ENCODE measurements at places on chromosomes 13 and 19.

DNA sequence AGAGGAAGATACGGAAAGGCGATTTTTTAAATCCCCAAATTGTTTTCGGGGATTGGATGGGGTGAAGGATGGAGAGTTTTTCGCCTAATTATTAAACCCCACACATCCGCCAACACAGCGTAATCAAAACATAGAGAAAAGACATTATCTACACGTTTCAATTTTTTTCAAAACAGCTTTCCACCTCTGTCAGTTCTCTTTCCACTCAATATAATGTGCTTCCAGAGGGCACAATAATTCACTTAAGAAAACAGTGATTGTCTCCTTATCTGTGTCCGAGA, 435 bp upstream of the OBI1 start:
- no peak for DNase-seq

DNA sequence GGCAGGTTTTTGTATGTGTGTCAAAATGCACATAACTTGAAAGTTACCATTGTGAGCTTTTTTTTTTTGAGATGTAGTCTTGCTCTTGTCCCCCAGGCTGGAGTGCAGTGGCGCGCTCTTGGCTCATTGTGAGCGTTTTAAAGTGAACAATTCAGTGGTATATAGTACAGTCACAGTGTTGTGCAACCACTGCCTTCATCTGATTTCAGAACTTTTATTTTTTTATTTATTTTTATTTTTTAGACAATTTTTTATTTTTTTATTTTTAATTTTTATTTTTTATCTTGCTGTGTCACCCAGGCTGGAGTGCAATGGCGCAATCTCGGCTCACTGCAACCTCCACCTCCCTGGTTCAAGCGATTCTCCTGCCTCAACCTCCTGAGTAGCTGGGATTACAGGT, 15.0 kb downstream of the SLC25A42 start:
- DNase-seq, result no peak

DNA sequence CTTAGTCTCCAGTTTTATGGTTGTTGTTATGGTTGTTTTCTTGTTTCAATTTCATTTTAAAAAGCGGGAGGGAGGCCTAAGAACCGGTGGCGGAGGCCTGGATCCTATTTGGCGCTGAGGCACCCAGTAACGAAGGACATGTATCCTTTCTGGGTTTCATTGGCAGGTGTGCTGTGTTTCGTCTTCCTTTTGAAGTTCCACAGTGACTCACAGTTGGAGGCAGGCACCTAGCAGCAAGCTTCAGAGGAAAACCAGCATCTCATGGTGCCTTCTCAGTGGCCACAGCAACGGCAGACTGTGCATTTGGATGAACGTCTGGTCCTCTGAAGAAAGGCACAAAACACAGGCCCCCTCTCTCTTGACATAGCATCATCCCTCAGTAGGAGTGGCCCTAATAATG, 697.2 kb downstream of the EFNB2 start:
- no peak for DNase-seq

- DNase-seq, result no peak
Measured at GRCh38 chr13:29474991-29475390, 120.5 kb downstream of the SLC7A1 start.

GRCh38 chr19:45599286-45599685, 2.7 kb downstream of the GPR4 start:
- no peak for DNase-seq

DNA sequence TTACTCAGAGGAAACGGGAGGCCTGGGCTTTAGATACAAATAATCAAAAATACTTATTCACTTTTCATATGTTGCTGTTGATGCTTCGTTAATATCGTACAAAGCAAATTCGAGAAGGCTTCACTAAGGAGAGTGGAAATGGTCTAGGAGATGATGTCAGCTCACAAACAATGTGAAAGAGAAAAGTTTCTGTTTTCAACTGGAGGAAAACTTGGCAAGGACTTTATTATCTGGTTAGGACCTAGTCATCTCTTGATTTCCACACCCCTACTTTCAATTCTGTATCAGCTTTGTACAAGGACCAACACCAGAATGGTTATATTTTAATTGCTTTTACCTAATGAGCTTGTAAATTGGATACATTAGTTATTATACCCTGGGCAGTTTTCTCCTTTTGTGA, 88.0 kb downstream of the SLC10A2 start:
- DNase-seq, result no peak

DNA sequence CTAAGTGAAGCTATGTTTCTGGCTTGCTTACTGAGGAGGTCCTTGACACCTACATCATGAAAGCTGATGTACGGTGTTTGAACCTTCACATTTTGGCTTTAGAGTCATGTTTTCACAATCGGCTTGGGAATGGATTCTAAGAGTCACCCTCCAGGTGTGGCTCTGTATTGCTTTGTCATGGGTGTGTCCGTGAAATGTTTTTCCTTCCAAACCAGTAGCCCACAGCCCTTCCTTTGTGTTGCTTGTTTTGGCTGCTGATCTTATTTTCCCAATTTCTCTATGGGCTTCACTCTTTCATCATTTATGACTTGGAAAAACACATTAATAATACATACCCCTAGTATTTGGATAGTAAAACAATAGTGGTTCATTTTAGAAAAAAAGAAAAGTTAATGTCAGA, 240.6 kb downstream of the GGACT start:
- DNase-seq, result no peak

DNA sequence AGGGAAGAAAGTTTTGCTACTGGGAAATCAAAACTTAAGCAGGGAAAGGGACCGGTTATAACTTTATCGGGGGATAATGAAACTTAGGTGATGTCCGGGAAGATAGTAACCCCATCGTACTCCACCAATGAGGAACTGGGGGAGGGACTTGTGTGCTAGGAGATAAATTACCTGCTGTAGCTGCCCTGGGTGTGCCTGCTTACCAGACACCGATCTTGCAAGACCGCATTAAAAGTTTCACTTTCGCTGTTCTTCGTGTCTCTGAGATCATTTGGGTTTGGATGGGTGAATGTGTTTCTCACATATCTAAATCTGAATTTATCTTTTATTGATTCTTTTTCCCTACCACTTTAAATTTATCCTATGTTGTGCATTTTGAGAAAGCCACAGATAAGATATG, 381.4 kb downstream of the SLITRK6 start:
- no peak for DNase-seq

DNA sequence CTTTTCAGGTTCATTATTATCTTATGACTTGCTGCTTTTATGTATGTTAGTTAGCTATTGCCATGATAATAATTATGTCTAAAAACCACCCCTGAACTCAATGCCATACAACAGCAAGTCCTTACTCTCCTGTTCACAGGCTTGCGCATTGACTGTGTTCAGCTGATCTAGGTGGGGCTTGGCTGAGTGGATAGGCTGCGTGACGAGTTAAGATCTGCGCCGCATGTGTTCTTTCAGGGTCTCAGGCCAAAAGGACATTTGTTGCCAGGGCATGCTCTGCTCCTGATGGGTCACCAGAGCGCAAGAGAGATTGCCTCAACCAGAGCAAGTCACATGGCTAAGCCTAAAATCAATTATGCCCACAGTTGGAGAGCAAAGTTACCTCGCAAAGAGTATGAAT, 859 bp downstream of the ZNF568 start:
- peak; percentile 22 for DNase-seq

GRCh38 chr13:93811071-93811737, 584.6 kb downstream of the GPC6 start:
- no peak for DNase-seq

DNA sequence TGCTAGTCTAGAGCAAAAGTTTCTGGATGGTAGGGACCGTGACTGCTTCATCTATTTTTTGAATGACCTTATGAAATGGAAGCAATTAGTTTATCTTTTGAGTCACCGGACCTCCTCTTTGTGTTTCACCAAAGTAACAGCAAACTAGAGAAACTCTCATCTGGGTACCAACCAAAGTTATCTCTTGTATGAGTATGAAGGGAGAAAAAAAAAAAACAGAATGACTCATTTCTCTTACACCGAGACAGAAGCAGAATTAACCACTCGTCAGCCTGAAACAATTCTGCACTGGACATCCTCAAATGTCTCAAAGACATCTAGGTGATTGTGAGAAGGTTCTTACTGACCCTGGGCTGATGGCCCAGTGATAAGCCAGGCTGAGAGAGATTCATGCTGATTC, 18.3 kb downstream of the ZNF100 start:
- DNase-seq, result no peak
